ENCODE measurements at places on chromosomes 11 and 22. TPM values are rescaled to one million over a fixed set of nuclear protein-coding genes. Genes with fewer than 3 reads are reported as not detected.

GRCh38 chr22:29660021-29660420, 56.6 kb downstream of the NF2 start:
- no peaks in the 10 kb centered on the region for H3K4me1 ChIP-seq
- H3K4me3 ChIP-seq = no peak overlapping the region
- H3K27me3 ChIP-seq = no peaks in the 10 kb centered on the region
- no peak for DNase-seq

GRCh38 chr22:29071261-29072045, 1.4 kb upstream of the KREMEN1 start:
- peak; percentile 84 for DNase-seq
- no peaks in the 10 kb centered on the region for H3K36me3 ChIP-seq
- H3K4me1 ChIP-seq = peaks cover 17% of the 10 kb centered on the region
- peaks cover 25% of the 10 kb centered on the region for H3K27me3 ChIP-seq

DNA sequence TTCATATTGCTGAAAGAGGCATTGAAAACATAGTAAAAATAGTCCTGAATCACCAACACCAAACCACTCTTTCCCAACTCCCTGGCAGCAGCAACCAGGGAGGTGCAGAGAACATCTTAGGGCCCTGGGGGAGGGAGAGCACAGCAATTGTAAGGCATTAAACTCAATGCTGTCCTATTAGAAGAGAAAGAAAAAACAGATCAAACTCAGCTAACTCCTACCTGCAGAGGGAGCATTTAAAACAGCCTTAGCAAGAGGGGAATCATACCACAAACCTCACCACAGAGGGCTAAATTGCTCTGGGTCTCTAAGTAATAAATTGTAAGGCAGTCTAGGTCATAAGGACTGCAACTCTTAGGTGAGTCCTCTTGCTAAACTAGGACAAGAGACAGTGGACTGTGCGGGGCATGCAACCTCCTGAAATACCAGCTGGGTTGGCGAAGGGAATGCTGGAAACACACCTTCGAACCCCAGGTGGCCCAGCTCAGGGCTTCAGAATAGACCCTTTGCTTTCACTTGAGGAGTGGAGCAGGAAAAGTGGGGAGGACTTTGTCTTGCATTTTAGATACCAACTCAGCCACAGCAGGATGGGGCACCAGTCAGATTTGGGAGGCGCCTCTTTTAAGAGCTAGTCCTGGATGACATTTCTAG, 697.1 kb upstream of the FAT3 start:
- no peak overlapping the region for H3K4me3 ChIP-seq
- H3K27me3 ChIP-seq = no peaks in the 10 kb centered on the region
- H3K4me1 ChIP-seq = no peaks in the 10 kb centered on the region
- DNase-seq = no peak
- no peaks in the 10 kb centered on the region for H3K36me3 ChIP-seq
- no peak overlapping the region for H3K27ac ChIP-seq

SYT9 gene
- polyA plus RNA-seq = 0.02 TPM

GRCh38 chr11:18368221-18368620, 26.1 kb upstream of the LDHA start:
- DNase-seq = no peak
- H3K4me3 ChIP-seq = no peak overlapping the region
- no peaks in the 10 kb centered on the region for H3K27me3 ChIP-seq
- H3K36me3 ChIP-seq = no peaks in the 10 kb centered on the region
- H3K4me1 ChIP-seq = no peaks in the 10 kb centered on the region

OR51B5 gene
- polyA plus RNA-seq = not detected

Data from spleen (tissue), 13 donors.